ENCODE measurements at places on chromosomes 5 and 9.

DNA sequence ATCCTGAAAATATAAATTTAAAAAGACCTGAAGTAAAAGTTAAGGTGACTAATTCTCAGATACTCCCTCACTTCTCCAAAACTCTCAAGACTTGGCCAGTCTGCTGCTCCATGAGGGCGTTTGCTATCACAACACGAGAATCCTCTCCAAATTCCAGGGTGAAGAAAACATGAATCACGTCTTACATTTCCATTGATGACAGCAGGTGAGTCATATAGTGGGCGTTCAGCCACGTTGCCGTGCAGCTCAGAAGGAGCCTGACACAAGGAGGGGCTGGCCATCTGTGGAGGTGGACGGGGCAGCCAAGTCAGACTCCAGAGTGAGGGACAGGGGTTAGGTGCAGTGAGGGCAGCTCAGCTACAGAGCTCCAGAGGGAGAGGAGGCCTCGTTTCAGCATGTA is 555.1 kb upstream of the ADAMTS16 start:
- H3K4me1 ChIP-seq, result peaks cover 11% of the 10 kb centered on the region
- H3K4me3 ChIP-seq, result no peak overlapping the region
- no peaks in the 10 kb centered on the region for H3K27me3 ChIP-seq

DNA sequence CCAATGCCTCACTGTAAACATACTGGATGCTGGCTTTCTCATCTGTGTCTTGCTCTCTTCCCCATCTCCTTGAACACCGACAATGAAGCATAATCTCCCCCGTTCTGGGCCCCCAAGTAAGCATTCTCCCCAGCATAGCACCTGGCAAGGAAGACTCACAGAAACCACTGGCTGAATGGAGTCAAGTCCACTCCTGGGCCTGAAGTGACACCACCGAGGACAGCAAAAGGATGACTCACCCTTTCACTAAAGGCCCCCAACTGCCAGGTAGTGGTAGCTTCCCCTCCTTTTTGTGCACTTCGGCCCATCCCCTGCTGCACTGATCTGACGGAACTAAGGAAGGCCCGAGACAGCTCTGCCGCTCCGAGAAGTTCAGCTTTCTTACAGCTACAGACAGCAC is 9.4 kb downstream of the VDAC1 start:
- H3K4me1 ChIP-seq, result peaks cover 15% of the 10 kb centered on the region
- H3K27me3 ChIP-seq, result no peaks in the 10 kb centered on the region
- no peak overlapping the region for H3K27ac ChIP-seq
- peaks cover 28% of the 10 kb centered on the region for H3K36me3 ChIP-seq

DNA sequence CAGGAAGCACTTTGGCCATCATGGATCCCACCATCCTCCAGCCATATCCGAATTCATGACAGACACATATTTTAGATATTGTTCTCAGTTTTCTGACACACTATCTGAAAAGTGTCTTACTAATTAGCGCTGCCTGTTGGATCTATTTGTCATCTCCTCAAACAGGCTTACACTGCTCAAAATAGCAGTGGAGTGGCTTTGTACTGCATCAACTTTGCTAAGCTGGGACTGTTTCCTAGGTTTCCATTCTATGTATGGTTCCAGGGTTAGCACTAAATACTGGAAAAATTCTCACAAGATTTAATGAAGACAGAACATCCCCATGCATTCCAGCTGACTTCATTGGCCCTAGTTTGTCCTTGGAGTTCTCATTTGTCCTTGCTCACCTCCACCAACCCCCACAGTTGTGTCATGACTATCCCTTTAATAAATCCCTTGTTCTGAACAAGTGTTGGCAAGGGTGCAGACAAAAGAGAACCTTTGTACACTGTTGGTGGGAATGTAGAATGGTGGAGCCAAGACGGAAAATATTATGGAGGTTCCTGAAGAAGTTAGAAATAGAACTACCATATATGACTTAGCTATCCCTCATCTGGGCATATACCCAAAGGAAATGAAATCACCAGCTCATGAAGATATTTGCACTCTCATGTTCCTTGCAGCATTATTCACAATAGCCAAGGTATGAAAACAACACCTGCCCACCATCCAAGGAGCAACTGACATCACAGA is 136.5 kb upstream of the RAI14 start:
- no peaks in the 10 kb centered on the region for H3K27me3 ChIP-seq
- no peak overlapping the region for H3K4me3 ChIP-seq

DNA sequence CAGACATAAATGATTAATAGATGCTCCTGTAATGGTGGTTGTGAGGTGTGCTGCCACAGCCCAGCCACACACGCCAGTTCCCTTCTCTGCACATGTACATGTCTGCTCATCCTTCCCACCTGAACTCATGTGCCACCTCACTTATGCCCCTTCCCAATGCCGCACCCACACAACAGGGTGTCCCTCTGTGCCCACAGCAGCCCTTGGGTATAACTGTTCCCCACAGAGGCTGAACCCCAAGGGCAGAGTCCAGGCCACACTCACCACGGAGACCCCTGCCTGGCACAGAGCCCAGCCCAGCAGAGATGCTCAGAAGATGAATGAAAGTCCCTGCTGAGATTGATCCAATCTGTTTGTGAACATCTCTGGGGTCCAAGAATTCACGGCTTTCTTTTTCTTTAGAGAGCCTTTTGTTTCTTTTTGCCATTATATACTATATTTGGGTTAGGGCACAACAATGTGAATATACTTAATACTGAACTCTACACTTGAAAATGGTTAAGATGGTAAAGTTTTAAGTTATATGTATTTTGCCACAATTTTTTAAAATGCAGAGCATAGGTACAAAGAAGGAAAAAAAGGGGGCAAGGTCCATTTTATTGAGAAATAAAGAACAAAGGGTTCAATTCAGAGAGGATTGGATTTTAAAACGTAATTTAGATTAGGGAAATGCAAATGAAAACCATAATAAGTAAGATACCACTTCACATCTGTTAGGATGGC is 29.6 kb downstream of the IRF1 start:
- peaks cover 94% of the 10 kb centered on the region for H3K4me1 ChIP-seq
- H3K27ac ChIP-seq, result no peak overlapping the region
- no peaks in the 10 kb centered on the region for H3K27me3 ChIP-seq
- no peak overlapping the region for H3K4me3 ChIP-seq
- H3K36me3 ChIP-seq, result no peaks in the 10 kb centered on the region
- no peak for DNase-seq

DNA sequence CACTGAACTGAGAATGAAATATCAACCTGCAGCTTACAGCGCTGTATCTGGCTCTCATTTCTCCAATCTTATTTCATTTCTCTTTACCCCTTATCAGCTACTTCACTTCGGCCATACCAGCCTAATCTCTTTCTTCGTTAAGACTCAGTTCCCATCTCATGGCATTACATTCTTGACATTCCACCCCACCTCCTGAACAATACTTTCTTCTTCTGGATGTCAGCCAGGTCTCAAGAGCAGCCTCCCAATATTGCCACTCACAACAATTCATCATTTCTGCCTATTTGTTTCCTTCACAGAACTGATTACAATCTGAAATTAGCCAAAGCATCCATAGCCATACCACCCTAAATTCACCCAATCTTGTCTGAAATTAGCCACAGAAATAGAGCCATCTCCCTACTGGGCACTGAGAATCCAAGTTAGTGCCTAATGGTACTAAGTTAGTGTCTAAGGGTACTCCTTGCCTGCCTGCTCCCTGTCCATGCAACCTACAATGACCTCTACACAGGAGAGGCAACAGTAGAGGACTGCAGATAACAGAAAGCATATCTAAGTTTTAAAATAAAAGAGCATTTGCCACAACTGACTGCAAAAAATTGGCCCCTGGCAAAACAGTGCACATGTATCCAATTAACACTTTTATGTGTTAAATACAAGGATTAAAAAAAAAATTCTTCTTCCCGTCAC is 35.2 kb downstream of the SETX start:
- no peak overlapping the region for H3K27ac ChIP-seq
- no peaks in the 10 kb centered on the region for H3K36me3 ChIP-seq
- DNase-seq, result no peak
- no peaks in the 10 kb centered on the region for H3K27me3 ChIP-seq

DNA sequence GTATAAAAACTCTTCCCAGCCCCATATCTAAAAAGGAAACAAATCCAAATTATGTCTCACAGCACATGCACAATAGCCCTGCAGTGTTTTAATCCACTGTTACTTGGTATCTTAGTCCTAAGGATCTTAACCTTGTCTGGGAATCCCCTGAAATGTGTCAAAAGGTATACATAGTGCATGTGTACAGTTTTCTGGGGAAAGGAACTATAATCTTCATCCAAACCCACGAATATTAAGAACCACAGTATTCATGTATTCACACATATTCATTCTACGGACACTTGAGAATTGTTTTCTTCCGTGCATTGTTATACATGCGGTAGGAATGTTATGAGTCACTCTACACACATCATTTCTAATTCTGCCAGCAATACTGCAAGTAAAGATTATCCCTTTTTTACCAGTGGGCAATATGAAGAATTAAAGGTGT is 47.8 kb upstream of the SNX2 start:
- H3K4me1 ChIP-seq, result no peaks in the 10 kb centered on the region
- H3K27me3 ChIP-seq, result no peaks in the 10 kb centered on the region
- H3K27ac ChIP-seq, result no peak overlapping the region
- H3K4me3 ChIP-seq, result no peak overlapping the region
- H3K36me3 ChIP-seq, result no peaks in the 10 kb centered on the region

GRCh38 chr5:168227001-168227400 is 64.4 kb upstream of the WWC1 start:
- no peaks in the 10 kb centered on the region for H3K36me3 ChIP-seq
- peak overlapping the region; percentile 13 for H3K27ac ChIP-seq
- DNase-seq, result no peak
- no peaks in the 10 kb centered on the region for H3K27me3 ChIP-seq
- H3K4me3 ChIP-seq, result no peak overlapping the region

- DNase-seq, result no peak
- H3K4me1 ChIP-seq, result no peaks in the 10 kb centered on the region
- no peaks in the 10 kb centered on the region for H3K27me3 ChIP-seq
- no peak overlapping the region for H3K27ac ChIP-seq
- no peak overlapping the region for H3K4me3 ChIP-seq
These were observed 92.1 kb downstream of the PDZD2 start for GRCh38 chr5:31731016-31731415.

GRCh38 chr5:39057734-39058133 is 16.5 kb downstream of the RICTOR start:
- DNase-seq, result no peak
- peak overlapping the region; percentile 20 for H3K27ac ChIP-seq
- H3K4me1 ChIP-seq, result no peaks in the 10 kb centered on the region
- peak overlapping the region; percentile 12 for H3K4me3 ChIP-seq
- H3K27me3 ChIP-seq, result no peaks in the 10 kb centered on the region

GRCh38 chr9:82810915-82811314 is 252.0 kb downstream of the RASEF start:
- H3K27ac ChIP-seq, result no peak overlapping the region
- no peak overlapping the region for H3K4me3 ChIP-seq
- H3K36me3 ChIP-seq, result no peaks in the 10 kb centered on the region
- DNase-seq, result no peak
- H3K27me3 ChIP-seq, result no peaks in the 10 kb centered on the region

GRCh38 chr9:4980086-4980727 is 4.9 kb upstream of the JAK2 start:
- H3K27ac ChIP-seq, result no peak overlapping the region
- no peak overlapping the region for H3K4me3 ChIP-seq
- no peaks in the 10 kb centered on the region for H3K27me3 ChIP-seq
- no peaks in the 10 kb centered on the region for H3K36me3 ChIP-seq
- DNase-seq, result no peak

DNA sequence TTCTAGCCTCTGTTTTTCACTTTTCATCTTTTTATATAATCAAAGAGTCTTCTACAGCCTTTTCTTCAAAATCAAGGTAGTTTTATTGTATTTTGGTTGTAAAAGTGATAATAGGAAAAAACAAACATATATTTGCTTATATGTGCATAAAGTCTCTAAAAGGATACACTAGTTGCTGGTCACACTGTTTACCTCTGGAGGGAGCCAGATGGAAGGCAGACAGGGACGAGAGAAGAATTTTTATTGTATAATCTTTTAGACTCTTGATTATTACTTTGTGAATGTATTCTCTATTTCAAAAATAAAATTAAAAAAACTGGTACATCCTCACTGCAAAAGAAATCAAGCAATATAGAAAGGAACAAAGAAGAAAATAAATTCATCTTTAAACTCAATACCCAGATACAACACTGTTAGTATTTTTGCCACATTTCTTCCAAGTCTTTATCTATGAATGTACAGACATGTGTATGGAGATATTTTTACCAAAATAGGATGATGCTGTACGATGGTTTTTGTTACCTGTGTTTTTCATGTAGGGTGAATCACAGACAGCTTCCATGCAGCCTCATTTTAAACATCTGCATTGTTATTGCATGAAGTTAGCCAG is 6.1 kb upstream of the RNF183 start:
- H3K36me3 ChIP-seq, result no peaks in the 10 kb centered on the region
- no peak overlapping the region for H3K27ac ChIP-seq
- DNase-seq, result no peak
- H3K27me3 ChIP-seq, result no peaks in the 10 kb centered on the region

DNA sequence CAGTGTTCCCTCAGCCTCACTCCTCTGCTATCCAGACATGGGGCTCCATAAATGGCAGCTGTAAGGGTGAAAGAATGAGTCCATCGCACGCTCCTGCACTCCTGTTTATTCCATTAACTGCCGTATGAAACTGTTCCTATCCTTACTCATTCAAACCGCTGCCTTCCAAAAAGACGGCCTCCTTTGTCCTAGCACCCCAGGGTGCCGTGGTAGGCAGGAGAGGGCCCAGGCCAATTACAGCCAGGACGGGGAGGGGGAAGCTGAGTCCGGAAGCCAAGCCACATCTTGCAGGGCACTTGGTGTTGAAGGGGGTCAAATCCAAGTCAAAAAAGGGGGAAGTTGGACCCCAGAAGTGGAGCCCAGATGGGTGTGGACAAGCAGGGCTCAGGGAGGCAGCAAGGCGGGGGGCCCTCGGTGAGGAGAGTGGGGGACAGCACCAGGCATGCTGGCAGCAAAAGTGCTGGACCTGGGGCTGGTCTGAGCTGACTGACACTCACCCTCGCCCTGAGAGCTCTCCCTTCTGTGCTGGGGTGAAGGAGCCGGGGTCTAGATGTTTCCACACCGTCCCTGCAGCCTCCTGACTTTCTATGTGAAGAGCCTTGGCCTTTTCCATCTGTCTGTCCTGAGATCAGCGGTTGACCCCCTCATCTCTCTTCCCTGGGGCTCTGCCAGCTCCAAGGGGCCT is 63.3 kb downstream of the COL23A1 start:
- H3K27ac ChIP-seq, result no peak overlapping the region
- no peak for DNase-seq
- H3K4me3 ChIP-seq, result no peak overlapping the region
- no peaks in the 10 kb centered on the region for H3K27me3 ChIP-seq
- no peaks in the 10 kb centered on the region for H3K4me1 ChIP-seq
